ENCODE measurements at places on chromosomes 2 and 18.
A peak's percentile ranks its signal among the peaks of the same experiment; 100 is the strongest.

- no peak for DNase-seq
Measured at GRCh38 chr18:77822632-77823031, 573.0 kb downstream of the GALR1 start.

DNA sequence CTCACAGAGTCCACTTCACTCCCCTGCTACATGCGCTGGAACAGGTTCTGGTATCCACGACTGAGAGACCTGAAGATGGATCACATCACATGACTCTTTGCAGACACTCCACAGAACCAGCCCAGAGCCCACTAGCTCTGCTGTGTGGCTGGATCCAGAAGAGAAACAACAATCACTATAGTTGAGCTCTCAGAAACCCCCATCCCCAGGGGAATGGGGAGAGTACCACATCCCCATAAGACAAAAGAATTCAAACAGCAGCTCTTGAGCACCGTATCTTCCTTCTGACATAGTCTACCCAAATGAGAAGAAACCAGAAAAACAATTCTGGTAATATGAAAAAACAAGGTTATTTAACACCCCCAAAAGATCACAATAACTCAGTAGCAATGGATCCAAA is 76.4 kb downstream of the ZSWIM2 start:
- DNase-seq = no peak

DNA sequence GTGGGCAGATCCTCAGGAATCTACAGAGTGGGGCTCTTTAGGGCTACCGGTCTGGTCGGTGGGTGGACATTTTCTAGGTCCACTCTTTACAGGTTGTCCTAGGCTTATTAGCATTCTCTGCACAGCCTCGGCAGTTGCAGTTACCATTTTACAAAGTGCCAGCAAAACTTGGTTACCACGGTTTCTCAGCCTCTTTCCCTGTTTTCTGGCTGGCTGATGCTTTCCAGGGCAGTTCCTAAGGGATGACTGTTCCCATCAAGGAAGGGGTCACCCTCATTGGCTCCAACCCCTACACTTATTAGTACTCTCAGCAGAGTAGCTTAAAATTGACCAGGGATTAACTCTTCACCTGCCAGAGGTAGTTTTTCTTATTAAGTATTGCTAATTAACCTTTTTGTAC is 2.0 kb upstream of the AQP4 start:
- DNase-seq = no peak

- DNase-seq = no peak
Measured at GRCh38 chr2:211457325-211457724, 900.9 kb downstream of the CPS1 start.

- no peak for DNase-seq
Measured at GRCh38 chr2:172704072-172704936, 31.3 kb upstream of the RAPGEF4 start.

DNA sequence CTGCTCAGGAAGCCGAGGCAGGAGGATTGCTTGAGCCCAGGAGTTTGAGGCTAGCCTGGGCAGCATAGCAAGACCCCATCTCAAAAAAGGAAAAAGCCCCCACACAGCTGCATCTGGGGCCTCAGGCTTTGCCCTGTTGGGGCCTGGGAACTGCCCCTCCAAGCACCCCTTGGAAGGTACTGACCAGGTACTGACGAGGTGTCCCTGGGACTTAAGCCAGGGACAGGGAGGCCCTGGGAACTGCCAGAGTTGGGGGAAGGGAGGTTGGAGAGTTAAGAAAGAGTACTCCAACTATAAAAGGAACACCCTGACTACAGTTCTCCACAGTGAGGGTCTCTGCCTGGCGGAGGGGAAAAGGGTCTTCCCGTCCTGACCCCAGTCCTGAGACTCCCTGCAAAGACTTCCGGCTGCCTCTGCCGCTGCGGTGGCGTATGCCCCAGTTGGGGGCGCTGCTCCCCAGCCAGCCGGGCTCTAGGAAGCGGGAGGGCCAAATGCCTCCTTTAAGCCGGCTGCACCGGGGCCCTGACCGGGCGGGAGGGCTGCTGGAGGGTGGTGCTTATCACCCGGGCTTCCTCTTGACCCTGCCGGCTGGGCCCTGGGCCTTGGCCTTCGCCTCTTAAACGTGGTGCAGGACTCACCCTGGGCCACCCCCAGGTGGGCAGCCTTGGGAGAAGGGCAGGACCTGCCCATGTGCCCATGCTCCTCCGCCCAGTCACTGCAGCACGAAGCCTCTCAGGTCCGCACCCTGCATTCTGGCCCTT is 12.8 kb downstream of the SLC30A3 start:
- DNase-seq = peak; percentile 26

DNA sequence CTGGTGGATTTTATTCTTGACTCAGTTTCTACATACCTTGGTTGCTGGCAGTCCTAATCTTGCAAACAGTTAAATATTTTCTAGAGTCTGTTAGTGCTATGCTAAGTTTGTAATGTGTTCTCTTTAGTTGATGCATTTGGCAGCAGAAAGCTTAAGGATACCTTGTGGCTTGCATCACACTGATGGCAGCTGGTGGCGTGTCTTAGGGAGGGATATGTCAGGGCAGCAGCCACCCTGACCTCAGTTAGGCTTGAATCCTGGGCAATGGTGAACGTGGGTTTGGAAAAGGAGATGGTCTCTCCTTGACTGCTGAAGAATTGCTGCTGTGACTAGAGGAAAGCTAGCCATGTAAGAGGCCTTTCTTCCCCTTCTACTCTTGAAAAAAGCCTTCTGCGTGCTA is 4.2 kb downstream of the IAH1 start:
- DNase-seq = no peak

DNA sequence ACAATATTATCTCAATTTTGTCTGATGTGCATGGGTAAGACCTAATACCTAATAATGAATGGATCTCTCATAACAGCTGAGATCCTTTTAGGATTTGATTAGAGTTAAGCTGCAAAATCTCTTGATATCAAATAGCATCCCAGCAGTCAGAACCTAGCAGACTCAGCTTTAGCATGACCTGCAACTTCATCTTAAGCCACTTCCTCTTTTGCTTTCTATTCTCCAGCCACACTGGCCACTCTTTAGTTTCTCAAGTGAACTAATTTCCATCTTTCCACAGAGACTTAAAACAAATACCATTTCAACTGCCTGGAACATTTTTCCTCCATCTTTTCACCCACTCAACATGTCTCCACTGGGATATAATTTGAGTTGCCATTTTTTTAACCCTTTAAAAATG is 1251.6 kb upstream of the ZEB2 start:
- no peak for DNase-seq

DNA sequence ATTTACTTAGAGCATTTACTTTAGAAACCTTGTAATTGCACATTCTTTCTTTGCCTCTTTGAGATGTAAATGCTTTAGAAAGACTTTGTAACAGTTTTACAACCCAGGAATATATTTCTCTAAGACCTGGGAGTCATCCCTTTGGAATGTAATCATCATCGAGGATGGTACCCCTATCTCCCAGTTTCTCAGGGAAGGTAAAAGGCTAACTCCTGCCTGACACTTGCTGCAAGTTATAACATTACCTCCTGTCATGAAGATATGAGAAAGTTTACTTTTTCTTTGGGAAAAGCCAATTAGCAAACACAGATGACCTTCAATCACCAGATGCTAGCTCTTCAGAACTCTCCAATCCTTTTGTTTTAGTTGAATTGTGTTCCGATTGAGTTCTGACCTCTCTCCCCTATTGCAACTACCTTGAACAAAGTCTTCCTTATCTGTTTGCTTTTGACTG is 420.3 kb upstream of the FSIP2 start:
- DNase-seq = no peak

DNA sequence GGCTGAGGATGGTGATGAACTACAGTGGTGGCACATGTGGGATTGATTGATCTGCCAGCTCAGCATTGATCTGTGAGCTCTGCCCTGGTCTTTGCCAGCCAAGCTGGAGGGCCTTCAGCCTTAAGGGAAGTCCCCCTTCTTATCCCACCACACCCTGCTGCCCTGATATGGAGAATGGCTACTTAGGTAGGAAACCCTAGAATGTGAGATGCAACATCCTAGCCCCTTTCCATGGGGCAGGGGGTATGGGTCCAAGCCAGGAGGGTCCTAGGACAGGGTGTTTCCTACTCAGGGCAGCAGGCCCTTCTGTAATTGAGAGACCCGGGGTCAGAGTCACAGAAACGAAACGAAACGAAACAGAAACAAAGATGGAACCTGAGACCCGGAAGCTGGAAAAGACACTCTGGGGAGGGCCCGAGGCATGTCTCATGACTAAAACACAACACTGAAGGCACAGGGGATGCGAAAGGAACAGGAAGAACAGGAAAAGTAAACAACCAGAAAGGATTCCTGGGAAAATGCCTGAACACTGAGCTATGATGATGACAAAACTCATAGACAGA is 16.9 kb upstream of the SULT1C2 start:
- no peak for DNase-seq

- DNase-seq = no peak
Measured at GRCh38 chr2:102841107-102841840, 79.4 kb downstream of the TMEM182 start.

GRCh38 chr2:135164431-135164830 is 112.3 kb downstream of the RAB3GAP1 start:
- DNase-seq = no peak

DNA sequence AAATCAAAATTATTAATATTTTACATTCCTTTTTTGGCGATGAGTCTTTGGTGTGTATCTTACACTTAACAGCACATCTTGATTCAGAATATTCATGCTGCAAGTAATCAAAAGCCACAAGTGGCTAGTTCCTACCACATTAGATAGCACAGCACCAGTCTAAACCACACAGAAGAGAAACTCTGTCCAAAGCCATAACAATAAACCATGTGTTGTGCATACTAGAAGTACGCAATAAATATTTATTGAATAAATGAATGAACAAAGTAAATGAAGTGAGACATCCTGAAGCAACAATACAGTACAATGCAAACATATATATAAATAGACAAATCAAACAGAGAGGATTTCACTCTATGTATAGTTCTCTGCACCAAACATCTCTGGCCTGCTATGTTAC is 287.3 kb downstream of the EXOC6B start:
- DNase-seq = no peak

Data from stimulated activated CD8-positive, alpha-beta memory T cell treated with anti-CD3 and anti-CD28 coated beads, Interleukin-7, amount 100 ng/mL, for 24 hours (primary cell).